ENCODE measurements at places on chromosomes 3 and 15.

GRCh38 chr3:52771702-52772101, 962 bp upstream of the NEK4 start:
- no peak for DNase-seq

DNA sequence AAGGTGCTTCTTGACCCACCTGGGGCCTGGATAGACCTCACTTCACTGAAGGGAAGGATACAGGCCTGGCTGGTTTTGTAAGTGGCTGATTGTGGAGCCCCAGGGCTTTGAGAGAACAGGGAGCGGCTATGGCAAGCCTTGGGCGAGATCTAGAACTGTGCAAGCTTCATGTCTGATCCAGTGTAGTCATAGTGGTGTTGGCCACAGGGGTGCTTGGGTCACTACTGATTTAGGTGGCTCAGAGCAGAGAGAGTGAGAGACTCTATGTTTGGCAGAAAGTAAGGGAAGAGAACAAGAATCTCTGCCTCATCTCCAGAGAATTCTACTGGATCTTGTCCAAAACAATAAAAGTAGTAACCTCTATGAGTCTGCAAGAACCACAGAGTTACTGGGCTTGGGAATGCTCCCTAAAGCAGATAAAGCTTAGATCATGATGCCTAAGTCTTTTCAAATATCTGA, 394.2 kb upstream of the EPHA3 start:
- DNase-seq: no peak

DNA sequence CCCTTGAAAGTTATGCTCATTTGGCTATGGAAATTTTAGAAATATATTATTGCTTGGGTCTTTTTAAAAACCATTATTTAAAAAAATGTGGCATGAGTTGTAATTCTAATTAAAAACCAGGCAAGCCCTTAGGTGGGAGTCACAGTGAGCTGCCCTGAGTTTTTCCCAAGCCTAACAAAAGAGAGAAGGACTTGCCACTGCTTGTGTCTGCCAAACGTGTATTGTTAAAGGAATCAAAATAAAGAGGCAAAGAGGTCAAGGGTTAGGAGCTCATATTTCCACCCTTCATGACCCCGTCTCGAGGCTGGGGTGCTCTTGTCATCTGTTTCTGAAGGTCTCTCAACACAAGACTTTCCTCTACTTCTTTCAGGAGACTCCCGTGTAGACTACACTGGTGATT, 321.1 kb downstream of the ZIC1 start:
- DNase-seq: no peak

DNA sequence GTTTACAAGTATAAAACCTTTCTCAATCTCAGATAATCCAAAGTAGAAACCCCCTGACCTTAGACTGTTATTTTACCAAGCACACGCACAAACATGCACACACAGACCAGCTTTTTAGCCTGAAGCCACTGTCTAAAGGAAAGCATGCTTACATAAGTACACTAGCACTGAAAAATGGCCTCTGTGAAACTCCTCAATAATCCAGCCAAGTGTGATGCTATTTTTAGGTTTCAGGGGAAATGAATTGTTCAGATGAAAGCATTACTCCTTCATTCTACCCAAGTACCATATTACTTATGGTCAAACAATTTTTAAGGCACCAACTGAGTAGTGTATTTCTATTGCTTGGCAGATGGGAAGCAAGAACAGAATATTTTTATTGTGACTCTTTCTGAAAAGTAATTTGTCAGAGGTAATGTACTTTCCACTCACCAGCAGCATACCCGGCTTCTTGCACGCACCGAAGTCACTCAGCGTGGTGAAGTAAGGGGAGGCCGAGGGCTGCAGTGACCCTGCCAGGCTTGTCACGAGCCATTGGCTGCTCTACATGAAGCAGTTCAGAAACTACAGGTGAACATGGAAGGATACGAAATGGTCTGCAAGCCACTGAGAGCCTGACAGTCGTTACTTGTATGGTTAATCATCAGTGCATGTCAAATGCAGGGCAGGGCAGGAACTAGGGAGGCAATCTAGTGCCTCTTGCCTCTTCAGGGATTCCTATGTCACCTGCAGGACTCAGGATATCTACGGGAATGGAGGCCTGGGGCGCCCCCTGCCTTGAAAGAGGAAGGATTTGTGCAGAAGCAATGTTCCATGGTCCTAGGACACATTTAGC, 106.7 kb downstream of the GABRB3 start:
- DNase-seq: no peak

DNA sequence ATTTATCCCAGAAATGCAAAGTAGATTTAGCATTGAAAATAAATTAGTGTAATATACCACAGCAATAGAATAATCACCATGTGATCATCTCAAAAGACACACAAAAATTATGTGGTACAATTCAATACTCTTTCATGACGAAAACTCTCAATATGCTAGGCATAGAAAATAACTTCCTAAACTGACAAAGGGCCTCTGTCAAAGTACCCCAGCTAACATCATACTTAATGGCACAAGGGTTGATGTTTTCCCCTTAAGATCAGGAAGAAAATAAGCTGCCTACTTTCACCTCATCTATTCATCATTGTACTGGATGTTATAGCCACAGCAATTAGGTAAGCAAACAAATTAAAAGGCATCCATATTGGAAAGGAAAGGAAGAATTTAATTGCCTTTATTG, 22.7 kb upstream of the NIPA2 start:
- no peak for DNase-seq

- no peak for DNase-seq
Observed at GRCh38 chr3:32098528-32098927, 7.9 kb upstream of the GPD1L start.

DNA sequence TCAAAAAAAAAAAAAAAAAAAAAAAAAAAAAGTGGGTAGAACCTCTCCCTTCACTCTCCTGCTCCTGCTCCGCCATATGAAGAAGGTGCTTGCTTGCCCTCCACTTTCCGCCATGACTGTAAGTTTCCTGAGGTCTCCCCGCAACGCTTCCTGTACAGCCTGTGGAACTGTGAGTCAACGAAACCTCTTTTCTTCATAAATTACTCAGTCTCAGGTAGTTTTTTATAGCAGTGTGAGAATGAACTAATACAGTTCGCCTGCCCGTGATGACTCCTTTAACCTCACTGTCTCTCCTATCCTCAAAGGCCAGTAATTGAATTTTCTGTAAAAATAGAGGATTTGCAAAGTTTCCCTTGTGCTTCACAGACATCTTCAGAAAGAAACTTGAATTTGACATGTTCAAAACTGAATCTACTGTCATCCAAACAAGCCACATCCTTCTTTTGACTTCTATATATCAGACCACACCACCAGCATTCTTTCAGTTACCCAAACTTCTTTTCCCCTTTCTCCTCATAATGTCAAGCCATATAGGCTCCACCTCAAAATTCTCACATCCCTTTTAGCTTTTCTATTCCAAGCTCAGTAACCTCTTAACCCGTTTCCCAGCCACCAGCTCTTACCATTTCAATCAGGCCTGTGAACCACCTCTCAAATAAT, 44.3 kb downstream of the P2RY1 start:
- DNase-seq: no peak

- DNase-seq: no peak
Observed at GRCh38 chr3:136728918-136729317, 23.3 kb downstream of the STAG1 start.

DNA sequence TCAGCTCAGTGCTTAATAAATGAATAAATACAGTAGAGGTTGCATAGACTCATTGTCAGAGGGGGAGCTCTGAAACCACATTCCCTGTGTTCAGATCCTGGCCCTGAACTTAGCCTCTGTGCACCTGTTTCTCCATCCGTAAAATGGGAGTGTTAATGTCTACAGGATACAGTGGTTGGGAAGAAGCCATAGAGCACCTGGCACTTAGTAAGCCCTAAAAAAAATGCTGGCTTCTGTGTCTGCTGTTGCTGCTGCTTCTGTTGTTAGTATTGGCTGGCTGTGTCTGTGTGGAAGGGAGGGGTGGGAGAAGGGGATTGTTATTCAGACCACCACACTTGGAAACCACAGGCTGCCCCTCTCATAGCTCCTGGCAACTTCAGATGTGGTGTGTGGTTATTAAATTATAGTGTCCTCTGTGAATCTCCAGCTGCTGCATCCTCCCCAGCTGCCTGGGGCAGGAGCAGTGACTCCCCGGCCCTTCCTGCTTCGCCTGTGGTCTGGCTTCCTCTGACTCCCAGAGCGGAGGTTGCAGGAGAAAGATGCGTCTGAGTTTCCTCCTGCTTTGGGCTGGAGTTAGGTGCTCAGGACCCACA, 31.0 kb downstream of the FGD5 start:
- DNase-seq: no peak

- DNase-seq: no peak
Observed at GRCh38 chr3:197501879-197502620, 53.7 kb downstream of the BDH1 start.

- DNase-seq: no peak
Observed at GRCh38 chr3:141089339-141090152, 38.4 kb downstream of the SPSB4 start.

DNA sequence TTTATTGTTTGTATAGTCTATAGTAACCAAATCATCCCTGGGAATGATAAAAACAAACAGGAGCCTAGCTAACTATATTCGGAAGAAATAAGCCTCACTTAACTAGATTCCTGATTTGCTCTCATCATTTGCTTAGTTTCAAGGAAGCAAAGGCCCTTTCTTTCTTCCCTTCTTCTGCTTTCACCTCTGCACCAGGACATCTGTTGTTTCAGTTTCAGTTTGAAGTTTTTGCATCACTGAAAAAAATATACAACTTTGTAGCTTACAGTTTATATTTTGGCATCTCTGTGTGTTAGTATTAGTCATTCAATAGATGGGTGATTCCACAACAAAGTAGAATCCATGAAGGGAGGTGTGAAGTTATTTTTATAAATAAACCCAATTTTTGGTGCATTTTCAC, 113.6 kb upstream of the SNTN start:
- DNase-seq: no peak

GRCh38 chr3:10725846-10726245, 90.2 kb upstream of the SLC6A11 start:
- DNase-seq: no peak

- no peak for DNase-seq
Observed at GRCh38 chr3:52722491-52722890, 16.6 kb downstream of the SPCS1 start.

- no peak for DNase-seq
Observed at GRCh38 chr15:47742334-47742733, 25.0 kb downstream of the SEMA6D start.

DNA sequence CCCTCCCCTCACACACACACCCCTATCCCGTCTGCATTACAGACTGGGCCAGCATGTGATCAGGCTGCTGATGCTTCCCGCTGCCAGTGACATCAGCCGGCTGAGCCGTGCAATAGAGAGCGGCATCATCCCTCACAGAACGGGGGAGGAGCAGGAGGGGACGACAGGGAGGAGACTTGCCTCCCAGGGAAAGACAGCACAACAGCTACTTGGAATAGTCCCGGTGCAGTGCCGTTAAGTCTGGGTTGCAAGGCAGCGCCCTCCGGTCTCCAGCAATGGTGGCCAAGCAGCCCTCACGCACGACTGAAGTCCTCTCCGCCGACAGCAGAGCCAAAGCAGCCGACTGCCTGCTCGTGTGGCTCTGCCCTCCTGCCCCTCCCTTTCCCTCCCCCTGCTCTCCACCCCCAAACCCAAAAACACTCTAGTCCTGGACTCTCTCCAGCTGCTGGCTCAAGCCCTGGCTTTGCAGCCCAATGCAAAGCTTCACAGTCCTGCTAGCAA, 31.5 kb upstream of the RPS17 start:
- no peak for DNase-seq

GRCh38 chr3:48686538-48687219, 964 bp upstream of the NCKIPSD start:
- DNase-seq: no peak

- DNase-seq: no peak
Observed at GRCh38 chr3:195597229-195597628, 13.5 kb upstream of the APOD start.

GRCh38 chr15:80999623-81000036, 1.1 kb upstream of the TLNRD1 start:
- no peak for DNase-seq

GRCh38 chr3:161600173-161600572, 103.6 kb downstream of the OTOL1 start:
- no peak for DNase-seq

DNA sequence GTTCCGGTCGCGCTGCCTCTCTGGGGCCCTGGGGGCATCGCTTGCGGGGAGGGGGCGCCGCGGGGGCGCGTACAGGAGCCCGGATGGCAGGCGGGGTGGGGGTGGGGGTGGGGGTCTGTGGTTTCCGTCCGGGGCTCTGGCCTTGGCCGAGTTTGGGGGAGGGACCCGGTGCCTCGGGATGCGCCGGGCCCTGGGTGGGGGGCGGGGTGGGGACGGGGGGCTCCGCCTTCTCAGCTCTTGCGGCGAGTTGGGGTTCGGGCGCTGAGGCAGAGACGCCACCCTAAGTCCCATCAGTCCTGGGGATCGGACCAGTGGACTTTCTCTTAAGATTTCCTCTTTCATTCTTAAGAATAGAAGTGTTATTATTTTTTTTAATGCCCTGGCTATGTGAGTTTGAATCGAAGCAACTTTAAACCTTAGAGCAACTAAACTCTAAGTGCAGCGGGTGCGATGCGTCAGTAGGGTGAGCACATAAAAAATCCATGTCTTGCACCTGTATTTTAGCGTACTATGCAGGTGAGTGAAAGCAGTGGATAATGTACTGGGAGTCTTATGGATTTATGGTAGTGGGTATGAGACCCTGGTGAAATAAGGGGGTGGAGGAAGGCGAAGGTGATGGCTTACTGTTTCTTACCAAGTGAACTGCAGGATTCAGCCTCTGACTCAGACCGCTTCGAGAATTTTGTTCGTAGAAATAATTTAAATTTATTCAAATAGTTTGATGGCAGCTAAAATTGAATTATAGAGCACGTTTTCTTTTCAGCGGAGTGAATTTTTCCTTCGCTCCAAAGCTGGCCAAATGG, 762 bp downstream of the CTNNB1 start:
- DNase-seq: no peak

GRCh38 chr3:107184375-107184774, 192.9 kb upstream of the CCDC54 start:
- no peak for DNase-seq

- DNase-seq: no peak
Observed at GRCh38 chr15:39448409-39448808, 132.5 kb upstream of the THBS1 start.

Data from stimulated activated CD8-positive, alpha-beta memory T cell treated with anti-CD3 and anti-CD28 coated beads, Interleukin-4, amount 100 ng/mL, for 1 hour (primary cell).